ENCODE measurements at places on chromosomes 3 and 15.

DNA sequence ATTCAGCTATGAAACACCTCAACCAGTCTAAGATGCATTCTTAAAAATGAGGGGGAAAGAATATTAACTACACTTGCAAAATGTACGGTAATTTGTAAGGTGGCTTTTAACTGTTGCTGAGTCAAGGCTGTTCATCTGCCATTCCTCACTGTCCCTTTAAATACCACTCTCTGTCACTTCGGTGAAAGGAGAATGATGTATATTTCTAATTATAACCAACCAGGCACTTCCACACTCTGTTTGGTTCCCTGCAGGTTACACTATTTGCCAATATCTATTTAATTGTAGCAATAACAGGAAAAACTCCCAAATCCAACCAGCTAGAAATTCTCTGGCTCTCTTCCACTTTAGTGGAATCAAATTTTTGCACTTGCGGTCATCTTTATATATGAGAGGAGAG lies 70.5 kb upstream of the SLCO3A1 start:
- no peak for DNase-seq

DNA sequence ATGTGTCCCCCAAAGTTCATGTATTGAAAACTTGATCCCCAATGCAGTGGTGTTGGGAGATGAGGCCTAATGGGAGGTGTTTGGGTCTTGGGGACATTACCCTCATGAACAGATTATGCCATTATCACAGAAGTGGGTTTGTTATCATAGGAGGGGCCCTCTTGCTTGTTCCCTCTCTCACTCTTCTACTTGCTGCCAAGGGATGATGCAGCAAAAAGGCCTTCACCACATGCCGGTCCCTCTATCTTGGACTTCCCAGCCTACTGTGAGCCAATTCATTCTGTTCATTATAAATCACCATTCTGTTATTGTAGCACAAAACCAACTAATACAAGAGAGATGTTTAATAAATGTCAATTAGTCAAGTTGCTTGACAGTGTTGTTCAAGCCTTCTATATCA lies 47.2 kb downstream of the FAM227B start:
- DNase-seq, result no peak

DNA sequence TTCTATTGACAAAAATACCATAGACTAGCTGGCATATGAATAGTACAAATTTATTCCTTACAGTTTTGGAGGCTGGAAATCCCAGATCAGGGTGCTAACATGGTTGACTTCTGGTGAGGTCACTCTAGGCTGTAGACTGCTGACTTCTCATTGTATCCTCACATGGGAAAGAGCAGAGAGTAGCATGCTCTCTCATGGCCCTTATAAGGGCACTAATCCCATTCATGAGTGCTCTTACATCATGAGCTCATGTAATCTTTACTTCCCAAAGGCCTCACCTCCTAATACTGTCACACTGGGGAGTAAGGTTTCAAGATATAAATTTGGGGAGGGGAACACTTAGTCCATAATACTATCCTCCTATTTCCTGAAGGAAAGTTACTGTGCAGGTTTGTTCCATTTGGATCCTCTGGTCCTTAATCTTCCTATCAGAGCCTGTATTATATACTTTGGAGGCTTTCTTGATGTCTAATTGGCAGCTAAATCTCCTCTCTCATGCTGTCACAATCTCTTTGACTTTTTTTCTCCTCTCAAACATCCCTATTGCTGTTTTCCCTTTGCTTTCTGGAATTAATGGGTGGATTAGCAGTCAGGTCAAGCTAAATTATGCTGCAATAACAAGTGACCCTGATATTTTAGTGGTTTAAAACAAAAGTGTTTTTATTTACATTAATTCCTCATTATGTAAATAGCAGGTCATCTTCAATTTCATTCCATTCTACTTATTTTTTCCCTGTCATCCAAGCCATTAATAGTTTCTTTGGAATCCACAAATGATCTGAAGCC lies 23.1 kb upstream of the LEKR1 start:
- no peak for DNase-seq

- DNase-seq, result peak; percentile 18
Observed at GRCh38 chr3:176430244-176431037, 766.8 kb downstream of the TBL1XR1 start.

DNA sequence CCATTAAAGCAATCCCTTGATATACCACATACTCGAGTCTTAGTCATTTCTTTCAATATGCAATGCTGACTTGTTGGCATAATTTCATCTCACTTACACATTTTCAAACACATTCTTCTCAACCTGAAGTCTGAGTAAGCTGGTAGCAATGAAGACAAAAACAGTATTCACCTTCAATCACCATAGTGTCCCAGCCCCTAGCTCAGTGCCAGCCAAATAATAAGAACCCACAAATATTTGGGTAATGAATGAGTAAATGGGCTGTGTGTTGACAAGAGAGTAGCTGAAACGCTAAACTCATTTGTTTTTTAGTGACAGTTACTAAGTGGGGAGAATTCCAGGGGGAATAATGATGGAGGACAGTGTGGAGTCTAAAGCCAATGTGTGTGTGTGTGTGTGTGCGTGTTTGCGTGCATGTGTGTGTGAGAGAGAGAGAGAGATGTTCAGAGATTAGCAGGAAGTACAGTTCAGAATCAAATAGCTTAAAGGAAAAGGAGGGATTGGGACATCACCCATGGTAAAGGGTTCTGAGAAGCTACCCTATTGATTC lies 165.7 kb downstream of the GAP43 start:
- DNase-seq, result peak; percentile 96

DNA sequence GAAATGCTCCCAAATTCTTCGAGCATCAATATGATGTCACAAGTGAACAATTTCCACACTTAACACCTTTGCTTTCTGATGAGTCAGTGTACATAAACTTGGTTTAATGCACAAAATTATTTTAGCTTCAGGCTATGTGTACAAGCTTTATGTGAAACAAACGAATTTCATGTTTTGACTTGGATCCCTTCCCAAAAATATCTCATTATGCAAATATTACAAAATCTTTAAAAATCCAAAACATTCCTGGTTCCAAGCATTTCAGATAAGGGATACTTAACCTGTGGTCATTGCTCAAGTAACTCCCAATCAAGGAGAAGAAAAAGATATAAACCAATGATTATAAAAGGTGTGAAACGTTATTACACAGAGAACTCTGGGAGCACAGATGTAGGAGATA lies 25.2 kb downstream of the RAB5A start:
- DNase-seq, result no peak

- DNase-seq, result no peak
Observed at GRCh38 chr3:196555295-196555694, 13.1 kb downstream of the WDR53 start.

GRCh38 chr3:42557854-42558253 lies 23.9 kb downstream of the SEC22C start:
- DNase-seq, result no peak

GRCh38 chr3:153972862-153973261 lies 148.3 kb upstream of the ARHGEF26 start:
- DNase-seq, result no peak

GRCh38 chr3:184687363-184688015 lies 24.4 kb downstream of the MAGEF1 start:
- no peak for DNase-seq

DNA sequence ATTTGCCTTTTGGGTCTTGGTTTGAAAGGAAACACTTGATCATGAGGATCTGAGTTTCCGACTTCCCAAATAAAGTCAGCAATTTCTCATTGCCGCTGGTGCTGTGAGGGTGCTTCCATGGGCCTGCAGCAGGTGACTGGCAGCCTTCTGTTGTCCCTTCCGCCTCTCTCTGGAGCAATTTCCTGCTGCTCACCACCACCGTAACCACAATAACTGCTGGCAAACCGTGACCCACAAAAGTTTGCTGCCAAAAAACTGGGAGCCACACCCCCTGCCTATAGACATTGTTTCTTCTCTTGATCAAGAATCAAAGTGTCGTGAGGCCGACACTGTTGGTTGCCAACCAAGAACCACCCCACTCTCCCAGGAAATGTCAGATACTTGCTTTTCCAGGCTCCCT lies 164.0 kb downstream of the NR2F2 start:
- no peak for DNase-seq

DNA sequence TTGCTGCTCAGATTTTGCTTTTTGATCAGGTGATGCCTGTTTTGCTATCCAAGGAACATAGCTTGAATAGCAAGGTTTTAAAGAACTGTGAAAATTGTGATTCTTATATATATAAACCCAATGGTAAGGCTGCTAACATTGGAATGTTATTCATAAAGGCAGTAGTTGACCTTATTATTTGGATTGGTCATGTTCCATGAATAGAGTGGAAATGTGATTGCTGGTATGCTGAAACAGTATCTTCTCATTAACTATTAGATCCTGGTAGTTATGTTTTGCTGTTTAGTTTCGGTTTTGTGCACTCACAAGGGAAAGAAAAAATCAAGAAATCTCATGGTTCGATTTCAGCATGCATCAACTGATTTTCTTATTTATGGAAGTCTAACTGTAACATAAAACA lies 78.7 kb upstream of the NPHP3 start:
- peak; percentile 44 for DNase-seq

- DNase-seq, result no peak
Observed at GRCh38 chr15:39788108-39788507, 5.5 kb upstream of the FSIP1 start.

DNA sequence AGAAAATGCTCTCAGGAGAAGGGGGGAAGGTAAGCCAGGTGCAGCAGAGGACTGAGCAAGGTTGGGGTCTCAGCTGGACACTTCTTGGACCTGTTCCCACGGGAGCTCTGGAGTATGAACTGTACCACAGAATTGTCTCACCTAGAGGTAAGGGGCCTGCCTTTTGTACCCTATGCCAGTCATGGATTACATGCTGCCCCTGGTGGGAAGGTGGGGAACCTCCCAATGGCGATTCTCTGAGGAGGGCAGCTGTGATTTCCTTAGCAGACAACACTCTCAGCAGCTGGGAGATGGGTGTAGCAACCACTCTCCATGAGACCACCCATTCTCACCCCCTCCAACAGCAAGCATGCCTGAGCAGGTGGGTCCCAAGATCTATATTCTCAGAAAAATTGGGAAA lies 329.4 kb upstream of the CTNNB1 start:
- DNase-seq, result no peak

- no peak for DNase-seq
Observed at GRCh38 chr3:49930922-49931321, 1.3 kb upstream of the MON1A start.

DNA sequence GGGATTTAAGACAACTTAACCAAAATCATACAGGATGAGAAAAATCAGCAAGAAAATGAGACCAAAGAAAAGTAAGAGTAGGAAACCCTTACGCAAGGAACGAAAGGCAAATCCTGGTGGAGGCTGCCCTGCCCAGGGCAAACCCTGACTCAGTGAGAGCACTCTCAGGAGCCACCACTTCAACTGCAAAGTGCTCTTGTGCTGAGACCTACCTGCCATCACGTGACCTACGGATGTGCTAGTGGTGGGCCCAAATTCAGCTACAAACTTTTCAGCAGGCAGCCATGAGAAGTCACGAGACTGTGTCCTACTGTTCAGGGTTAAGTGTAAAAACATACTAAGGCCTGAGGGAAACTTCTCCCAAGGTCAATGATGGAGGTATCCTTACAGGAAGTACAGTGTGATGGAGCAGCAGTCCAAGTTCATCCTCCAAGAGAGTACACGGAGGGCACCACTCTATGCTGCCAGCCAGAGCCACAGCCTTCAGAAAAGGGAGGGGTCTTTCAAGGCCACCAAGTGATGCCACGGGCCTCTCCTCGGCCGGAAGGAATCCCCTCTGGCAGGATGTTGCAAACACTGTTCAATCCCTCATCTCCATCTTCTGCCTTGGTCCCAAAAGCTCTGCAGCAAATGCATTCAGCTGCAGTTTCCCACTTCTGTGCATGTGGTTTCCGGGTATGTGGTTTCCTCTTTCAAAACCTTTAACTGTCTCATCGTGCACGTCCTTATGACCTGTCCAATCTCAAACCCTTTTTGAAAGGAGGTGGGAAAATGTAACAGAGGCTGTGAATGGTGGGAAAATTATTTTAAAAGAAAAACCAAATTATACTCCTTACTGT lies 9.5 kb downstream of the CHSY1 start:
- no peak for DNase-seq

Measured in kidney glomerular epithelial cell (primary cell).